ENCODE measurements at places on chromosomes 7 and 10. TPM values are rescaled to one million over a fixed set of nuclear protein-coding genes. Genes with fewer than 3 reads are reported as not detected.

INMT gene
- 1.7 TPM for total RNA-seq

FKBP6 gene
- total RNA-seq, result not detected

JMJD1C gene
- total RNA-seq, result 108 TPM

ARMC3 gene
- not detected for total RNA-seq

TLX1 gene
- total RNA-seq, result not detected

GPRIN2 gene
- total RNA-seq, result not detected

UBE2H gene
- total RNA-seq, result 34.6 TPM

DNA sequence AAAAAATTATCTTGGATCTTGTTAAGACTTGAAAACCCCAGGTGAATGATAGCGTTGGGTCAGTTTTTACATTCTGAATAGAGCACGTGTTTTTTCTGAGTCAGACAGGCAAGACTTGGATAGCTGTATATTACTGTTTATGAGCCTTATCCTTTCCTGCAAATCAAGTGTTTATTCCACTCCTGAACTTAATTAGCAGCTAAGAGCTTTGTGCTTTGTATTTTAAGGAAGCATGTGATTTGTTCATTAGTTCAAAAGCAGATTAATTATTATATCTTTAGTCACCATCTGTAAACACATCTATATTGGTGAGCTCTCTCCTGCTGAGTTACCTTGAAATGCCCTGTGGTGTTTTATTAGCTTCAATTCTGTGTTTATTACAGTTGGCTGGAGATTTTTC lies 98.6 kb upstream of the PRPS1L1 start:
- no peak for DNase-seq

- DNase-seq, result peak; percentile 33
Observed at GRCh38 chr7:80583901-80584300, 54.5 kb upstream of the CD36 start.

- peak; percentile 63 for DNase-seq
Observed at GRCh38 chr10:36621346-36621745, 504.1 kb upstream of the ANKRD30A start.

DNA sequence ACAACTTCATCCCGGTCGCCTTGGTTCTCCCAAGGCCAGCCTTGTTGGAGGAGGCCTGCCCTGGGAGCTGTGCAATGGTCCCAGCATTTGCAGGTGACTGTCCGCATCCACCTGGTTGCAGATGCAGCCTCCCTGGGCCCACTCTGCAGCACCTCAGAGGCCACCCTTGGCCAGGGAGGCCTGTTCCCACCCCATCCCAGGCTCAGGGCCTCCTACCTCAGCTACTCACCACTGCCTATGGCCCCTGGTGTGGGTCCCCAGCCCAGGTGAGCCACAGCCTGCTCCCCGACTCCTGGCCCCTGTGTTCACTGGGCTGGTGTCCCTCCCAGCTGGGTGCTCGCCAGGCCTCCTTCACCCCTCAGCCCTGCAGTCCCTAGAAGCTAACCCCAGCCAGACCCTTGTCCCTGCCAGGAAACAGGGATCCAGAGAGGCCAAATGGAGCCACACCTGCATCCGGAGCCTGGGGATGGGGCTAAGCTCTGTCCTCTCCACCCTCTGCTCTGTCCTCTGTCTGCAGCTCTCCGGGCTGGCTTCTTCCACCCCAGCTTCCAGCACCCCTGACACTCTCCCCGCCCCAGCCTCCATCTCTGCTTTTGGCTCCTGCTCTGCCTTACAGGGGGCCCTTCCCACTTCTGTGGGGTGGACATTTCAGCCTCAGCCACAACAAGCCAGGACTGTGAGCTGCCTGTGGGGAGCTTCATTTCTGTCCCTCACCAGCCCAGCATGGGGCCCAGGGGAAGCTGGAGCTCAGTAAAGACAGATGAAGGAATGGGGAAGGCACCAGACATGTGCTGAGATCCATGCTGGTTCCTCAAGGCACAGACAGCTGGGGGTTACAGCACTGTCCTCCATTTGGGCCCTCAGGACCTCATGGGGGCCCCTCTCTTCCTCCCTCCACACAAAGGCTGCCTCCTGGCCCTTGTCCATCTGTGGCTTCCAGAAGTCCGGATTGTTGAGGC lies 35.6 kb upstream of the ANTXRL start:
- DNase-seq, result no peak

GRCh38 chr7:127872122-127872521 lies 159.1 kb downstream of the LRRC4 start:
- no peak for DNase-seq

- peak; percentile 96 for DNase-seq
Observed at GRCh38 chr10:58856508-58857240, 319.8 kb upstream of the PHYHIPL start.

- no peak for DNase-seq
Observed at GRCh38 chr7:116197360-116197759, 13.0 kb upstream of the TES start.

GRCh38 chr10:133096616-133097269 lies 9.0 kb downstream of the ADGRA1 start:
- no peak for DNase-seq

GRCh38 chr7:9945131-9945530 lies 1028.5 kb upstream of the PHF14 start:
- no peak for DNase-seq

DNA sequence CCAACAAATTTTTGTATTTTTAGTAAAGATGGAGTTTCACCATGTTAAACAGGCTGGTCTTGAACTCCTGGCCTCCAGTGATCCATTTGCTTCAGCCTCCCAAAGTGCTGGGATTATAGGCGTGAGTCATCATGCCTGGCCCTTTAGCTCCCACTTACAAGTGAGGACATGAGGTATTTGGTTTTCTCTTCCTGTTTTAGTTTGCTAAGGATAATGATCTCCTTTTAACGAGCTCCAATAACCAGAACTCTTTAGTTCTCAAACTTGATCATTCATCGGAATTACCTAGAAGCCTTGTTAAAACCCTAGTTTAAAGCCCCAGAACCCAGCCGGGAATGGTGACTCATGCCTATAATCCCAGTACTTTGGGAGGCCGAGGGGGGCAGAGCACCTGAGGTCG lies 481.4 kb downstream of the TYW1 start:
- DNase-seq, result no peak

- DNase-seq, result no peak
Observed at GRCh38 chr10:42971251-42971599, 105.6 kb upstream of the RET start.

GRCh38 chr7:43211286-43211685 lies 98.8 kb downstream of the HECW1 start:
- no peak for DNase-seq

DNA sequence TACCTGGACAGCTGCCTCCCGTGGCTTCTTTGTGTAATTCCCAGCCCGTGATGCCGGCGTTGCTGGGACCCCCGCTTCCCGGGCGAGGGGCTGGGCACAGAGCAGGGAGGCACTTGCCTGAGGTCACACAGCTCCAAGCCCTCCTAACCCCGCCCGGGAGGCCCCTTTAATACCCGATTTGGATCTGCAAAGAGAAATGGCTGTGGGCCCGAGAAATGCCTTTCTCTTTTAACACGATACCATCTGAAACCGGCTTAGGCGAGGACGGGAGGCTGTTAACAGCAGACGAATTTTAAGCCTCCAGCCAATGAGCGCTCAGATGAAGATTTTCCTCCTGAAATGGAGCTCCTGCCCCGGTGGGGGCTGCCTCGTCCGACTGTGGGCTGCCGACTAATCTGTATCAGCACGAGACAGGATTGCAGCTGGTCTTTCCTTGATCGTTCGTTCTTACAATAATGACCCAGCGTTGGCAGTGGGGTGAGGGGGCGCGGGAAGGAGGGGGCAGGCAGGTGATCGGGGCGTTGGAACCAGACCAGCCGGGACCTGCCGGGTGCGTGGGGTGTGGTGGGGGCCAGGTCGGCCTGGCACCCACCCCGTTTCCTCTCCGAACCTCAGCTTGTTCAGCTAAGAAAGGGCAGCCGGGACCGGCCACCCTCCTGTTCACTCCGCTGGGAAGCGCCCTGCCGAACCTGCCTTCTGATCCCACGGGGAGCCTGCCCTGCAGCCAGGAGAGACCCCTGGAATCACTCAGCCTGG lies 36.2 kb upstream of the FOXL3 start:
- DNase-seq, result no peak

- DNase-seq, result no peak
Observed at GRCh38 chr7:68143345-68143744, 1146.7 kb downstream of the TYW1 start.

DNA sequence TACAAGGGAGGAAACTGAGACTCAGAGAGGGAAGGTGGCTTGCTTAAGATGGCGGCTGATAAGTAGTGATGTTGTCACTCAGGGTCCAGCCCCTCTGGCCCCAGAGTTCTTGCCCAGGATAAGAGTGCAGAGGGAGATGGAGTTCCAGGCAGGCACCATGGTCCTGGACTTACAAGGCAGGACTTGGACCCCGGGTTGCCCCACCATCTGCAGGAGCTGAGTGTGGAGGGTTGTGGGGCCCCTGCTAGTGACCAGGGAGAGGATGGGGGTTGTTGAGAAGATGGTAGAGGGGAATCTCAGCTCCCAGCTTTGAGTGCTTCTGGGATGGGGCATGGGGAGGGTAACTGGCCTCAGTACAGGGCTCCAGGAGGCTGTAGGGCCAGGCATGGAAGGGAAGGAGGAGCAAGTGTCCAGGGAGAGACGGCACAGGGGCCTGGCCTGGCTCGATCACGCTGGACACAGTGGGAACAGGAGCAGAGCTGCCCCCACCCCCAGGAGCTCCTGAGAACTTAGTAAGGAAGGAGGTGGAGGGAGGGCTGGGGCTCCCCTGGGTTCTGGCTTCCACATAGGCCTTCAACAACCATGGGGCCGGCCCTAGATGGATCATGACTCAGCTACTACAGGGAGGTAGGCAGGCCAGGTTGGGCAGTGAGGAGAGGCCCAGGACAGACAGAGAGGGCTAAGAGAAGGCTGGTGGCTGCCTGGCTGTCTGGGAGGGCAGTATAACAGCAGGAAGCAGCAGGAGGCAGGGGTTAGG lies 28.2 kb downstream of the PPIF start:
- DNase-seq, result peak; percentile 59

DNA sequence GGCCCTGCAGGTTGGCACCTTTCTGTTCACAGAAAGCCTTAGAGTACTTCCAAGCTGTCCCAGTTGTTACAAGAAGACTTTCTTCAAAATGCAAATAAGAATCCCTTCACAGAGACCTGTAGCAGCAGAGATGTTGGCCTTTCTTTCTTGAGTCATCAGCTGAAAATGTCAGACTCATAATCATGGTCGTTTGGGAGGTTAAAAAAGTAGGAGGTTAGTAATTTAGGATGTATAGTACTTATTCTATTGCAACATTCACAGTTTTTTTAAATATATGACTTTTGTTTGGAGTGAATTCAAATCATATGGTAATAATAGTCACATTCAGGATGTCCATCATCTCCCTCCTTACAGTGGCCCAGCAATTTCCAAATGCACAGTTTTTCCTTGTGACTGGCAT lies 223.9 kb upstream of the GLI3 start:
- no peak for DNase-seq

DNA sequence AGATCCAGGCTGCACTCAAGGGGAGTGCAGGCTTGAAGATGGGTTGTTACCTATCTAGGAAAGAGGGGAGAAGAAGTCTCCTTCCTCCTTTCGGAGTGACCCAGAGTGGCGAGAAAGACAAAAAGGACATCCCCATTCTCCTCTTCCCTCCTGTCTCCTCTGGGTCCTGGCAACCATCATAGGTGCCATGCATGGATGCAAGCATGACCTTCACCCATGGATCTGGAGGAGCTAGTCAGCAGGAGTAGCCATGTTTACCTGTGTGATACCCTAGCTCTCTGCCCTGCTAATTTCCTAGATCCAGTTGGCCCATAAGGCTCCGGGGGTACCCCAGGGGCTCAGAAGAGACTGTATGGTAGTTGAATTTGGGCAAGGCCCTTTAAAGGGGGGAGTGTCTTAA lies 17.2 kb upstream of the CROT start:
- DNase-seq, result peak; percentile 39

GRCh38 chr7:90621747-90622140 lies 25.6 kb downstream of the CDK14 start:
- DNase-seq, result no peak

GRCh38 chr7:27423290-27423689 lies 180.7 kb downstream of the EVX1 start:
- DNase-seq, result no peak

- DNase-seq, result peak; percentile 44
Observed at GRCh38 chr10:72935361-72935760, 19.2 kb downstream of the PLA2G12B start.

DNA sequence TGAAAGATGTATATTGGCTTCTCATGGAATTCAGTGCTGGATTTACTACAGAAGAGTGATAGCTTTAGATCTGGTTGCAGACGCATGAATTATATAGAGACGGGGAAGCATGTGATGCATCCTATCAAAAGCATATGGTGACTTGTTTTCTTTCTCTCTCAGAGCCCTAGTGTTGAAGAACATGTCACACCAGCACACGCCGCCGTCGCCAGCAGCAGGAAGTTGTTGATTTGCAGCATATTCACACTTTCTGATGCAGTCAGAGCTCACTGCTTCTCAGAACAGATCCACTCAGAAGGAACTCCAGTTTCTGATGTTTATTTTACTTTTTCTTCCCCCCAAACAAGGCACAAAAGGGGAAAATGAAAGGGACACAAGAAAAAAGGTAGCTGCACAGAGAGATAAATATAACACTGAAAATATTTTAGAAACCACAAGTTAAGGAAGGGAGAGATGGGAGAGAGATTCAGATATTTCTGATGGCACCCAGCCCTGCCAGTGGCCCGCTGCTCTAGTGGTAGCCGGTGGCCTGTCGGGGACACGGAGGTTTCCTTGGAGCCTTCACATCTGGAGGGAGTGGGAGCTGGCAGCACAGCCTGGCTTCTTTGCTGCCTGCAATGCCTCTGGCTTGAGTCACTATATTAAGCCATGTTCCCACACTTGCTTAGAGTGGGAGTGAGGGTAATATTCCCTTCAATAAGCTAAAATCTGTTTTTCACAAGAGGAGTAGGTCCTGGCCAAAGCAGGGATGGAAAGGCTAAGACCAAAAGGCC lies 123.2 kb downstream of the NRP1 start:
- peak; percentile 92 for DNase-seq

DNA sequence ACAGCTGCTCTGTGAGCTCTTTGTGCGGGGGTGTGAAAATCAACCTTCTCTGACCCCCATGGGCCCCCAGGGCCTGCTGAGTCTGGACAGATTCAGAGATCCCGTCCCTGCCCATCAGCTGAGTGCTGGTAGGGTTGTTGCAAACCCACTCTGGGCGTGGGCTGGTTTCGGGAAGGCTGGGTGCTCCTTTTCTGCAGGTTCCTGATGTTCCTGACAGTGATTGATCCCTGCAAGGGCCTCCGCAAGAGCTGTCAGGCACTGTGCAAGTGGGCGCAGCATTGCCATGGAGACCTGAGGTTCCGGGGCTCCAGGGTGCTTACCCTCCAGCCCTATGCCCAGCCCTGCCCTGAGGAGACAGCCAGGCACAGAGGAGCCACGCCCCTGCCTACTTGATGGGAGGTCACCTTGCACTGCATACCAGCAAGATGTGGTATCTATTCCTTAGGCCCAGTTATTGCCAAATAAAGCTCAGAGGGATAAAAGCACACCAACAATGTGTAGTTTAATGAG lies 44.3 kb upstream of the INPP5A start:
- no peak for DNase-seq

GRCh38 chr10:75097666-75098285 lies 13.7 kb upstream of the SAMD8 start:
- peak; percentile 26 for DNase-seq

- no peak for DNase-seq
Observed at GRCh38 chr7:1946773-1947450, 276.8 kb downstream of the ELFN1 start.

- no peak for DNase-seq
Observed at GRCh38 chr7:94206295-94206694, 188.4 kb upstream of the COL1A2 start.

- no peak for DNase-seq
Observed at GRCh38 chr7:111067251-111067650, 23.7 kb upstream of the LRRN3 start.

- DNase-seq, result no peak
Observed at GRCh38 chr7:4274286-4274685, 407.8 kb upstream of the FOXK1 start.

GRCh38 chr10:73886661-73887293 lies 12.4 kb upstream of the CAMK2G start:
- DNase-seq, result no peak
